ENCODE measurements at places on chromosomes 4 and X. TPM values are rescaled to one million over a fixed set of nuclear protein-coding genes. Genes with fewer than 3 reads are reported as not detected.

Gene TMEM35A
- total RNA-seq = 22.0 TPM

Gene RBMX2
- 30.9 TPM for total RNA-seq

Gene USP17L24
- total RNA-seq = not detected

Gene FHIP1A
- 2.6 TPM for total RNA-seq

Gene TRO
- total RNA-seq = 14.2 TPM

Gene CCKAR
- not detected for total RNA-seq

Gene NHSL2
- 0.78 TPM for total RNA-seq

Gene KLHL13
- total RNA-seq = 4.1 TPM

Gene MGST2
- total RNA-seq = 26.8 TPM

Gene NUDT10
- total RNA-seq = 5.8 TPM

Gene NDST3
- 0.26 TPM for total RNA-seq

Gene GPC3
- total RNA-seq = 3.5 TPM

Gene ATOH1
- total RNA-seq = not detected

Gene CTAG2
- not detected for total RNA-seq

Gene TRIM60
- total RNA-seq = not detected

Gene RBMX
- total RNA-seq = 213 TPM

Gene FGFBP1
- total RNA-seq = 0.65 TPM
